ENCODE measurements at places on chromosomes 6 and 20.

DNA sequence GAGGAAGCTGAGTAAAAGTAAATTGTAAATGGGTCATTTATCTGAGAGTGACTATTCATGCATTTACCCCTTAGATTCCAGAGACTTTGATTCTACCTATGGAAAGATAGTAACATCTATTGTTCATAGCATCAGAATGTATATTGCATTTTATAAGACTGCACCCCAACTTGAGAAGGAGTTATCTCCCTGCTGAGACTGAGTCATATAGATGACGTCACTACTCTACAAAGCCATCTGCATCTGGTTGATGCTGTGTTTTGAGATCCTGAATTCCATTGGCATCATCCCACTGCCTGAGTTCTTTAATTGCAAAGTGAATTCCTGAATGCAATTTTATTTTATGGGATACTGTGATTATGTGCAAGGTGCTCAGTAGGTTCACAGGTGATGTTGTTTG lies 444.0 kb upstream of the SLC35B3 start:
- DNase-seq: no peak

DNA sequence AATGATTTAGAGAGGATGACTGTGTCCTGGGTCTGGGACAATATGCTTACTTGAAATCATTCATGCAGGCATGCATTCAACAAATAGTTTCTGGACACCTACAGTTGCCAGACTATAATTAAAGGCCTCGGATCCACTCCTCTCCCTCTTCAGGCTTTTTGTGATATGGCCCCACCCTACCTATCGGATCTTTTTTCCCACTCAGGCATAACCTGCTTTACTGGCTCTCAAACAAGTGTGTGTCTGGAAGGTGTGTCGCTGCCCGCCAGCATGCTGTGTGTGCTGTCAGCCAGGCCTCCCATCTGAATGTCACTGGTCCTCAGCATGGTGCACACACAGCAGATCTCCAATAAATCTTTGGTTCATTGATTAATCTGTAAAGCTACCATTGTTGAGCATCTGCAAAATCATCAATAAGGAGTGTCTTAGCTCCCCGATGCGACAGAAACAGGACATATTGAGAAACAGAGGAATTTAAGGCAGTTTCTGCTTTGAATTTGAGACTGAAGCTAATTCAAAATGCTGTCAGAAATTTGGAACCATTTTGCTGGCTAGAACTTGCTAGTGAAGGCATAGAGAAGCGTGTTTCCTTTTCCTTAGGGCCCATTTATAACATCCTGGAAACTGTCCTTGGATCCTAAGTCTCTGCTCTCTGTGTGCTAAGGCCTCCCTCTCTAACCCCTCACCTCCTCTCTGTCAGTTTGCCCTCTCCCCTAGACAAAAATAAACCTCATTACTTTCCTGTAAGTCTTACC lies 23.5 kb upstream of the CCN6 start:
- no peak for DNase-seq

GRCh38 chr6:47512872-47513271 lies 35.3 kb downstream of the CD2AP start:
- no peak for DNase-seq

GRCh38 chr20:19981031-19981451 lies 36.1 kb upstream of the NAA20 start:
- no peak for DNase-seq

DNA sequence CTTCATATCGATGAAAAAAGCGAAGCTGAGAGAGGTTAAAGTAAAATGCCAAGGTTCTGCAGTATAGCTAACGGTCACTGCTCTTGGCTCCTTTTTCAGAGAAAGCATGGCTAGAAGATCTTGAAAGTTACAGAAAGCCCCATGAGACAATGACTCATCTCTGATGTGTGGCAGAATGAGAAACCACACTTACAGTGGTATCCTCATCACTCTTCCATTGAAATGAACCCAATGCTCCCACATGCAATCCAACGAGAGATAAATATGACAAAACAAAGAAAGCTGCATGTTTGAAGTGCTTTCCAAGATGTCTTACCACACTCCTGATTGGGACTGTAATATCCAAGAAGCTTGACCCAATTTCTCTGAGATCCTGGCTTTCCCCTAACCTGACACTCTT lies 694.9 kb downstream of the PRKN start:
- no peak for DNase-seq

- DNase-seq: no peak
These were observed 290.2 kb downstream of the BTBD3 start for GRCh38 chr20:12207875-12208274.

GRCh38 chr6:4101298-4101697 lies 22.4 kb upstream of the FAM217A start:
- DNase-seq: no peak

DNA sequence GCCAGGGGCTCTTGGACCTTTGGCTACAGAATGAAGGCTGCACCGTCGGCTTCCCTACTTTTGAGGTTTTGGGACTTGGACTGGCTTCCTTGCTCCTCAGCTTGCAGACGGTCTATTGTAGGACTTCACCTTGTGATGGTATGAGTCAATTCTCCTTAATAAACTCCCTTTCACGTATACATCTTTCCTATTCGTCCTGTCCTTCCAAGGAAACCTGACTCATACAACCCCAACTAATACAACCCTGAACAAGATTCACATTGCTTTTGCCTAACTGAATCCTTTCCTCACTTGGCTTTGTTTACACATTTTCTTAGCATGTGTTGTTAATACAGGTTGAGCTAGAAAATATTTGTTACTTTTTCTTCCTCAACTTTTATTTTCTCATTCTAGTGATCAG lies 21.9 kb downstream of the TBXT start:
- DNase-seq: no peak

DNA sequence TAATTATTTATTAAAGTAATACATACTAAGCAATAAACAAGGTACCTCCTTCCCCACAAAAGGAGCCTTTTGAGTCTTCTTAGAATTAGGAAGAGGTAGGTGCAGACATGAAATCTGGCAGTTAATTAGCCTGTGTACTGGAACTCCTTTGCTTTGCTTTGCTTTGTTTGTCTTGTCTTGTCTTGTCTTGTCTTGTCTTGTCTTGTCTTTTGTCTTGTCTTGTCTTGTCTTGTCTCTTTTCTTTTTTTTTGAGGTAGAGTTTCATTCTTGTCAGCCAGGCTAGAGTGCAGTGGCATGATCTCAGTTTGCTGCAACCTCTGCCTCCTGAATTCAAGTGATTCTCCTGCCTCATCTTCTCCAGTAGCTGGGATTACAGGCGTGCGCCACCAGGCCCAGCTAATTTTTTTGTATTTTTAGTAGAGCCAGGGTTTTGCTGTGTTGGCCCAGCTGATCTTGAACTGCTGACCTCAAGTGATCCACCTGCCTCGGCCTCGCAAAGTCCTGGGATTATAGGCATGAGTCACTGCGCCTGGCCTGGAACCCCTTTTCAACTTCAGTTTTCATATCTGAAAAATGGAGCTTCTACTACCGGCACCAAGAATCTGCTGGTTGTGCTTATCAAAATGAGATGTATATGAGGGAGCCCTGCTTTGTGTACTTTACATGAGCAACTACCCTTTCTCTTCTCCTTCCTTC lies 301.2 kb downstream of the CDKAL1 start:
- DNase-seq: no peak

DNA sequence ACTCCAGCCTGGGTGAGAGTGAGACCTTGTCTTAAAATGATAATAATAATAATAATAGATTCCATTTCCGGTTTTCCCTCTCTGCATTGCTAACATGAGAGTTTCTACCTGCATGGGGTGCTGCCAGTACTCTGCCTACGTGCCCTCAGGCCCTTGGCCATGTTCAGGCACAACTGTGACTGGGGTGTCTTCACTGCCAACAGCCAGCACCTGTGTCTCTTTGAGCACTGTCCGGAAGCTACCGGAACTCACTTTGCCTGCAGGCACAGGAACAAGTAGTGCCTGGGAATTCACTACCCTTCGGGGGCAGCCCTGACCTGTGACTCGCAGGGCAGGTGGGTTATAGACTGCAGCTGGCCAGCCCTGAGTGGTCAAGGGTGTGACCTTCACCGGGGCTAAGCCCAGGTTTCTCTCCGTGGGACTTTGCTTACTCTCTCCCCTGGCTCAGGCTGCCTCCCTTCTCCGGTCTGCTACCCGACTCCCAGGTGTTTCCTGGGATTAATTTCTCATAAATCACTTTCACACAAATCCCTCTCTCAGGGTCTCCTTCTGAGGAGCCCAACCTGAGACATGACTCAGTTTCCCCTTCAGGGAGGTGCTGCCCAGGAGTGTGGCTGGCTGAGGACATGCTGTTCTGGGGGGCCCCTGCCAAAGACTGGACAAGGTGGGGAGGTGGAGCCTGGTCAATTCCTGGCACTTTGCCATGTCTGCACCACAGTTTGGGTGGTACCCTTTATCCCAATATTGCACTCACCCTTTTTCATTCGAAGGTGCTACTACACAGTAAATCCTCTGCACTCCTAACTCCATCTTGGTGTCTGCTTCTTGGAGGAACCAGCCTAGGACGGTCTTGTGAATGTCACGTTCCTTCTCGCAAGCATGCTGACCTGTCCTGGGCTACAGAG lies 79.5 kb upstream of the RALGAPA2 start:
- no peak for DNase-seq

GRCh38 chr20:57783956-57784837 lies 74.4 kb upstream of the PMEPA1 start:
- no peak for DNase-seq

GRCh38 chr6:44342052-44342451 lies 398 bp upstream of the SPATS1 start:
- no peak for DNase-seq

- no peak for DNase-seq
These were observed 61.3 kb downstream of the TRERF1 start for GRCh38 chr6:42390228-42390934.

GRCh38 chr6:100257793-100258395 lies 206.8 kb downstream of the SIM1 start:
- DNase-seq: no peak

GRCh38 chr20:62989201-62989601 lies 17.6 kb downstream of the BHLHE23 start:
- peak; percentile 35 for DNase-seq

GRCh38 chr20:20549704-20550103 lies 162.7 kb downstream of the RALGAPA2 start:
- DNase-seq: no peak

DNA sequence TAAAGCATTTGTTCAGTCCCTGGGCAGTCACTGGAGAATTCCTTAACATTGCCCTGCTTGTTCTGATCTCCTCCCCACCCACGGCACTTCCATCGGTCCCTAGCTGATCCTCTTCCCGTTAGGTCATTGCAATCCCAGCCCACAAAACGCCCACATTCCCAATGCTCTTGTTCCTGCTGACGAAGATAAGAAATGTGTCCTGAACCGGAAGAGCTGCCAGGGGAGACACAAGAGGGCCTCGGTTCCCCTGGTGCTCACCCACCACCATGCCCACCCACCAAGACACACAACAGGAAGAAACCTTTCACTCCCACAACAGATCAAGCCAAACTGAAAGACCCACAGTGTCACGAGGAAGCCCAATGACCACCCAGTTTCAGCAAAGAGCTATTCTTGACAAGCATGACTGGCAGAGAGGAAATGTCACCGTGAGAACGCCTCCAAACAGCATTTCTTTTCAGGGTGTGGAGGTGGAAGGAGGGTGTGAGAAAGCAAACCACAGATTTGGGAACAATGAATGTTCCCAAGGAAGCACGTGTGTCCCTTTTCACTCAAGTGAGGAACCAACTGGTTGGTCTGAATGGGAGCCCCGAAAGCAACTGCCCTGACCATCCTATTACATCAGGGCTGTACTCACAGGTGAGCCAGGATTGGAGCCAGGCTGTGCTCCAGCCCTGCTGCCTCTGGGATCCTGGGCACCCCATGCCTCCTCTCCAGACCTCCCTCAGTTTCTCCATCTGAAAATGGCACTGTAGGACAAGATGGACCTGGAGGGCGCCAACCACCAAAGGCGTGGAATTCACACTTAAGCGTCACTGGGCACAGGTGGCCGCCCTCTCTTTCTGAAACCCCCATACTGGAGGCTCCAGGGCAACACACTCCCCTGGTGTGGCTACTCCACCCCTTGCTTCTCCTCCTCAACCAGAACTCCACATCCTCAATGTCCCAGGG lies 97.5 kb downstream of the ZMYND8 start:
- DNase-seq: no peak

DNA sequence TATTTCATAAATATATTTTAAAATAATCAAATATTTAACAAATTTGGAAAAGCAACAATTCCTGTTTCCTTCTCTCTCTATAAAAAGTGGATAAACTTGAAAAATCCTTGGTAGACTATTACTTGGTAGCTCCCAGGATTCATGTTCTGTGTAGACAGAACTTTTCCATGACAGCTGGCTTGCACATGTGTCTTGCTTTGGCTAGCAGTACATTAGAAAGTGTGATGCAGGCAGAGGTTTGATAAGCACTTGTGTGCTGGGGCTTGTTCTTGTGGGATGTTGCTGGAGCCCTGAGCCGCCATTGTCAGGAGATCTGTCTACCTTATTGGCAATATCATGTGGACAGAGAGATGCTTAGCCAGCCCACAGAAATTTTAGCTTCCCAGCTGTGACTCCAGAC lies 327.2 kb downstream of the CDKAL1 start:
- no peak for DNase-seq

- DNase-seq: no peak
These were observed 16.0 kb downstream of the DYNLT1 start for GRCh38 chr6:158628542-158628941.

DNA sequence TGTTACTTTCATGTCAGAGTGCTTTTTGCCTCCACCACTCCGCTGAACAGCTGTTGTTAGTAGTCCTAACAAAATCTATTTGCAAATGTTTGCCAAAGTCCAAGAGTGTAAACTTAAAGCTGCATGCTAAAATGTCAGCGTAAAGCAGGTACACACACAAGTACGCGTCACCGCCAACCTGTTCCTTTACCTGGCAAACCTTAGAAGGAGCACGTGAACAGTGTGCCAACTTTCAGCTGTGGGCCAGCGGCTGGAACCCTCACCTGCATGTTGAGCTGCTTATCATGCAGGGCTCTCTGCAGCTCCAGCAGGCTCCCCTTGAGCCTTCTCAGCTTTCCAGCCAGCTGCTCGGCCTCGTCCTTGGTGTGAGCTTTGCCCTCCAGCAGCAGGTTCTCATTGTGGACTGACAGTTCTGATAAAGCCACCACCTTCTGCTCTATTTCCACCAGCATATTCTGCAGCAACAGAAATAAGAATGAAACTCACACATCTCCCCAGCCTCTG lies 359.3 kb downstream of the SYNE1 start:
- DNase-seq: no peak

- DNase-seq: no peak
These were observed 75.9 kb downstream of the EDN3 start for GRCh38 chr20:59376109-59376841.

DNA sequence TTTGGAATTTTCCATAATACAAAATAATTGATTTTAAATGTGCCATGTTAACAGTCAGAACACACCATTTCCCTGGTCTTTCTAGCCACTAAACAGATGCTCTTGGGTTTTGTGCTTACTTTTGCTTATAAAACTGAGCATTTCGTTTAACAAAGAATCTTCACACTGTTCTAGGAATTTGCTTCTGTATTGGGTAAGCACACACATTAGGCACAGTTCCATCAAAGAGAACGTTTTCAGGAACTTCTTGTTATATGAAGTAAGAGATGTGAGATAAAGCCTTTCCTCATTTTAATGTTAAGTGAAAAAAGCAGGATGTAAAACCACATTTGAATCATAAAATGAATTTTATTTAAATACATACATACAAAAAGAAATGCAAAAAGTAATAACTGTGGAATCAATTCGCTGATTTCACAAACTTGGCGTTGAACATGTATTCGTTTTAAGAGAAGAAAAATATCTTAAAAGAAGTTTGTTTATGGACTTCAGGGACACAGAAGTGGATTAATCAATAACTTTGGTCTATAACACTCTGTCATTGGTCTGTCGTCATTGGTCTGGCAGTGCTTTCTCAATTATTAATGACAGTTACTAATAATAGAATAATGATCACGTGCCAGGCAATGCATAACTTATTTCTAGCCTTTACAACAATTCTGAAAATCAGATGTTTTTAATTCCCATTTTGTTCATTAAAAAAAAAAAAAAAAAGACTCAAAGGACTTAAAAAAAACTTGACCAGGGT lies 199.9 kb upstream of the PRDM1 start:
- no peak for DNase-seq
